ENCODE measurements at places on chromosomes 1 and 21.

GRCh38 chr1:86618358-86618757 lies 71.5 kb downstream of the CLCA4 start:
- no peaks in the 10 kb centered on the region for H3K36me3 ChIP-seq
- DNase-seq, result no peak
- H3K27me3 ChIP-seq, result peaks cover 3% of the 10 kb centered on the region
- no peak overlapping the region for H3K27ac ChIP-seq

DNA sequence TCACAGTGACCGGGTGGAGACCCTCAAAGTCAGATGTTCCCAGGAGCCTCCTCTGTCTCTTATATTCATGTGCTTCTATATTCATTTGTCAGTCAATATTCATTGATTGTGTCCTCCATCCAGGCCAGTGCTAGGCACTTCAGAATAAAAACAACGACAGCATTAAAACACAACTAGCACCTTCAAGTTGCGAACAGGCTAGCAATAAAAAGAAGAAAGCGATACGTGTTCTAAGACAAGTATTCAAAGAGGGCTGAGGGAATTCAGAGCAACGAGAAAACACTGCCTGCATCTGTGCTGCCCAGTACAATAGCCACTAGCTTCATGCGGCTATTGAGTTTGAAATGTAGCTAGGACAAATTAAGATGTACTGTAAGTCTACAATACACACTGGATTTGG lies 138.0 kb downstream of the PLXNA2 start:
- no peak for DNase-seq
- peaks cover 20% of the 10 kb centered on the region for H3K27me3 ChIP-seq
- H3K4me1 ChIP-seq, result peaks cover 69% of the 10 kb centered on the region
- peak overlapping the region; percentile 64 for H3K27ac ChIP-seq

DNA sequence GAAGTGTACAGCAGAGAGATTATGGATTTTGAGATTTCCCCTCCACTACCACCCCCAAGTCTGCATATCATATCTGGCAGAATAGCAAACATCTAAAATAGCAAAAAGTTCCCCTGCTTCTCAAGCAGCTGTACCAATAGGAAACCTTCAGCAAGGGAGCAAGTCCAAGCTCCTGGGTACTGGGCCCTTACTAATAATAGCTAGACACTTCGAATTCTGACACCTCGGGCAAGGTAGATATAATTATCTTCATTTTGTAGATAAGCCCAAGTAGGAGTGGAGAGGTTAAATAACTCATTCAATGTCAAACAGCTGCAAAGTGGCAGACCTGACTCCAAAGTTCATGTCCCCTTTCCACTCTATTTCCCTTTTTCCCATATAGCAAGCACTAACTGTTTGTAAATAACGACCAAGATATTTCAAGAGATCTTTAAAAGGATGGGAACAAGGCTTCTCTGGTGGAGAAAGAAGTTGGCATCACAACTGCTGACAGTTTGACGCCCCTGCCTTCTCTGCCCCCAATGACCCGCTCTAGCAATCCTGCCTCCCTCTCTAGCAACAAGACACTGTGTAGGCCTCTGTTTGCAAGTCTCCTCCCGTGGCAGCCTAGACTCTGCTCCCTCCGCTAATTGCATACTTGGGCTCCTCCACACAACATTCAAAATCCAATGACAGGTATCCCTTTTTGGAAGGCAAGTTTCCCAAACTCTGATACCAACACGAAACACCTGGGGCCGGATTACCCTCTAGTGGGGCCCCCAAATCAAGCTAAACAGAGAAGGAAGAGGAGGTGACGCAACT lies 18.7 kb upstream of the ADAR start:
- peaks cover 26% of the 10 kb centered on the region for H3K36me3 ChIP-seq
- H3K4me3 ChIP-seq, result peak overlapping the region; percentile 93

DNA sequence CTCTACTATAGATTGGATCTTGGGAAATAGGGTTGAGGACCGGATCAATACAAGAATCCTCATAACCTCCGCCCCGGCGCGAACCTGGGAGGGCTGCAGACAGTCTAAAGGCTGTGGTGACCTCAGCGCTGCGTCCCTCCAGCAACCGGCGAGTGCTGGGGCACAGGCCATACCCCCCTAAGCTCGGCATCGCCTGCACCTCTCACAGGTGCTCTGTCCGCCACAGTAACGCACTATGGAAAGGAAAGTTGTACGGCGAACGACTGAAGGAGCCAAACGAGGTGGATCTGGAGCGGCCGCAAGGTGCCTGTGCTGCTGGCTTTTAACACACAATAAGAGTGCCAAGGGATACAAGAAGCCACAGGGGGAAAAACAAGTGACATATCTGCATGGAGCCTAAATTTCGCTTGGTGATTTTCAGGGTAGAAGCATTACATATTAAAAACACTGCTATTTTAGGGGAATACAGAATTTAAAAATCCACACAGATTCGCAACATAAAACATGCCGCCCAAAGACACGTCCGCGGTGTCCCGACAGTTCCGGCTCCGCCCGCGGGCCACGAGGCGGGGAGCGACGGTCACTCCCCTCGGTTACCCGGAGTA lies 1.4 kb upstream of the RBM15 start:
- peaks cover 27% of the 10 kb centered on the region for H3K36me3 ChIP-seq
- no peak overlapping the region for H3K4me3 ChIP-seq
- H3K27ac ChIP-seq, result peak overlapping the region; percentile 97
- DNase-seq, result peak; percentile 51
- no peaks in the 10 kb centered on the region for H3K27me3 ChIP-seq

DNA sequence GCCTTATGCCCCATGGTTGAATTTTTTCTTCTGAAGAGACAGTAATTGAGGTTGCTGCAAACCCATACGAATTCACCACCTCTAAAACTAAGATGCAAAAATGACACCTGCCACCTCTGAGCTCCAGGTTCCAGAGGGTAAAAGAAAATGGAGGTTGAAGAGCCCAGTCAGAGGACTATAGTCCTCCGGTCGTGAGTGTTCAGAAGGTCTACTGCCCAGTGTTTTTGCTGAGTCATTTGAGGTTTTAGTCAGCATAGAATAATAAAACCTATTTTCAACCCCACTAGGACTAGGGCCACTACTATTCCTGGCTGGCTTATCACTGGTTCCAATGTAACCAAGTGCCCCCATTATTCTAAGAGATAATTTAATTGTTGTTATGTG lies 12.9 kb upstream of the SLAMF7 start:
- H3K4me1 ChIP-seq, result no peaks in the 10 kb centered on the region
- no peaks in the 10 kb centered on the region for H3K36me3 ChIP-seq
- no peak overlapping the region for H3K4me3 ChIP-seq
- no peak for DNase-seq
- no peaks in the 10 kb centered on the region for H3K27me3 ChIP-seq

- peaks cover 21% of the 10 kb centered on the region for H3K27me3 ChIP-seq
- no peak overlapping the region for H3K27ac ChIP-seq
- peaks cover 72% of the 10 kb centered on the region for H3K4me1 ChIP-seq
These were observed 3.0 kb downstream of the TMPRSS3 start for GRCh38 chr21:42392731-42393442.

DNA sequence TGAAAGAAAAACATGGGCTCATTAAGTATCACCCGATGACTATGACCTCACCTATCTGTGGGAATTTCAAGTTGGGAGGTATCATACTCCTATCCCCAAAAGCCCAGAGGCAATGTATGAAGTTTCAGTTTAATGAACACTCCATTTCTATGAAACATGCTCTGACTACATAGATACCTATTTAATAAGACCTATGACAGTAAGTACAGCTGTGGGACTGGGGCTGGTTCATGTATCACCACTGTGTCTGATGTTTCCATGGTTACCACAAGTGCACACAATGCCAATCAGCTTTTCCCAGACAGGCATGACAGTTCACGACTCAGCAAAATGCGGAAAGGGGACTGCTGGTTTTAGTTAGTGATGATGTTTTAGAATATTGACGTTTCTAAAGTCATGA lies 167.7 kb downstream of the SIPA1L2 start:
- H3K4me1 ChIP-seq, result peaks cover 23% of the 10 kb centered on the region
- peaks cover 27% of the 10 kb centered on the region for H3K36me3 ChIP-seq
- peaks cover 2% of the 10 kb centered on the region for H3K27me3 ChIP-seq
- H3K27ac ChIP-seq, result no peak overlapping the region

GRCh38 chr1:203369666-203370065 lies 18.7 kb upstream of the FMOD start:
- peaks cover 33% of the 10 kb centered on the region for H3K27me3 ChIP-seq
- H3K27ac ChIP-seq, result no peak overlapping the region
- DNase-seq, result no peak
- H3K4me3 ChIP-seq, result no peak overlapping the region
- H3K4me1 ChIP-seq, result peaks cover 46% of the 10 kb centered on the region

- H3K27ac ChIP-seq, result no peak overlapping the region
- no peak for DNase-seq
- no peaks in the 10 kb centered on the region for H3K36me3 ChIP-seq
- H3K4me3 ChIP-seq, result no peak overlapping the region
- no peaks in the 10 kb centered on the region for H3K27me3 ChIP-seq
These were observed 42.7 kb downstream of the TBX15 start for GRCh38 chr1:118945489-118945888.

- H3K36me3 ChIP-seq, result no peaks in the 10 kb centered on the region
- H3K4me3 ChIP-seq, result no peak overlapping the region
- H3K4me1 ChIP-seq, result peaks cover 7% of the 10 kb centered on the region
These were observed 144.3 kb downstream of the FCRL5 start for GRCh38 chr1:157407917-157408525.

- no peak overlapping the region for H3K4me3 ChIP-seq
- peaks cover 10% of the 10 kb centered on the region for H3K4me1 ChIP-seq
- H3K36me3 ChIP-seq, result no peaks in the 10 kb centered on the region
- no peak overlapping the region for H3K27ac ChIP-seq
These were observed 250.3 kb upstream of the SGIP1 start for GRCh38 chr1:66283622-66284041.

- no peak overlapping the region for H3K4me3 ChIP-seq
These were observed 3.9 kb upstream of the FAM78B start for GRCh38 chr1:166170726-166171125.

- peaks cover 3% of the 10 kb centered on the region for H3K27me3 ChIP-seq
- H3K36me3 ChIP-seq, result no peaks in the 10 kb centered on the region
- DNase-seq, result no peak
- H3K27ac ChIP-seq, result no peak overlapping the region
- peaks cover 58% of the 10 kb centered on the region for H3K4me1 ChIP-seq
These were observed 247.4 kb downstream of the RHOU start for GRCh38 chr1:228982637-228983036.
